NCI-H1105 treated with DMSO at 0.1 percent for 48 hours (cell line): ENCODE measurements at places on chromosomes 5 and 9.
A peak's percentile ranks its signal among the peaks of the same experiment; 100 is the strongest.

DNA sequence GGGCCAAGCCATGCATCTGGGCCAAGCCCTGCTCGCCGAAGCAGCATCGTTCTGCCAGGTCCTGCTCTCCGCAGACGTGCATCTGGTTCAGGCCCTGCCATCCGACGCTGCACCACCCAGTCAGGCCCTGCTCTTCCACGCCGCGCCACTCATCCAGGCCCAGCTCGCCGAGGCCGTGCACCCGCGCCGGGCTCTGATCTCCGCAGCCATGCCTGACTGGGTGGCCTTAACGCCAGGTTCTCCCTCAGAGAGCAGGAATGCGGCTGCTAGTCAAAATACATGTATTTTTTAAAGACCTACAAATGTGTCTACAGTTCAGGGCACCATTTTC is 891.1 kb upstream of the CTNND2 start:
- DNase-seq: no peak

GRCh38 chr9:113659740-113660139 is 196.2 kb downstream of the RGS3 start:
- DNase-seq: no peak

GRCh38 chr5:90434116-90434714 is 24.7 kb upstream of the CETN3 start:
- DNase-seq: peak; percentile 6

DNA sequence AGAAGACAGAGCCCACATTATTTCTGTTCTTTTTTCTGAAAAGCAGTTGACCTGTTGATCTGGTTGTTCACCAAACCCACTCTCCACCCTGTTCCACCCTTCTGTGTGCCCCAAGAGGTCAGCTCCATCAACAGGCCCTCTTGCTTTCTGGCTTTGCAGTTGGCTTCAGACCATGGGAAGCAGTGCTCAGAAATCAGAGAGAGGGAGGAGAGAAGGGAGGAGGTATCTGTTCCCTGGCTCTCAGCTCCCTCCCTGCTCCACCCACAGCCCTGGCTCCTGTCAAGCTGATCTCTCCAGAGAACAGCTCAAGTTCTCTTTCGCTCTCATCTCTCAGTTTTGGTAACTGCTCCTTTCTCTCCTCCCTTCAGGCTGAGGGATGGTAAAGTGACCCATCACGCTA is 144.2 kb upstream of the RAI14 start:
- DNase-seq: no peak

- DNase-seq: no peak
These were observed 17.8 kb downstream of the SCAI start for GRCh38 chr9:125125523-125125922.

- no peak for DNase-seq
These were observed 31.8 kb downstream of the FABP6 start for GRCh38 chr5:160260881-160261815.

DNA sequence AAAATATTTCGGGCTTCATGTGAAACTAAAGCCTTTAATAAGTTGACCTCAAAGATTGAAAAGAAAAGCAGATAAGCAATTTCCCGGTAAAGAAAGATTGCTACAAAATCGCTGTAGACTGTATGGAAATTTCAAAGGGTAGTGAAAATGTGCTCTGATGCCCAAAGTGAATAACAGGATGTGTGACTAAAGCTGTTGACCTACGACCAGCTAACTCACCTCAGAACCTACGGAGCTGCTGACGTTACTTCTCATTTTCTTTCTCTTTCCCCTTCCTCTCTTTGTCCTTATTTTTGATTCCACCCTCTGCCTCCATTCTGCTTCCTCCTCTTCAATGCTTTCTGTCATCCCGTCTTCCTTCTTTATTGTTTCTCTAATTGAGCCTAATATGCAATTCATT is 103.2 kb downstream of the PDE4D start:
- no peak for DNase-seq

DNA sequence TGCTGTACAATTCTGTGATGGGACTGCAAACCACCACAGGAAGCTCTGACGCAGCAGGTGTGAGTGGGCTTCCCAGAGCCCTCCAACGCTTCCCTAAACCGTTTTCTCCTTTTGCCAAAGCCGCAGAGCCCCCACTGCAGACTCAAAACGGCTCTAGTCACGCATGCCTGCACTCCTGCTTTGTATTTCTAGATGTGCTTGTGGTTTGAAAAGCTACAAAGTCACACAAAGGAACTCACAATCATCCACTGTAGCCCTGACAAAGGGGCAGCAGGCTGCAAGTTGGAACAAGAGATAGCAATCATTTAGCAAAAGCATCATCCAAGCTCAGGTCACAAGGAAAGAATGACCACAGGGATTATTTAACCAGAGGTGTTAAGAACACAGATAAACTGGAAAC is 79.3 kb downstream of the PTPN3 start:
- no peak for DNase-seq

DNA sequence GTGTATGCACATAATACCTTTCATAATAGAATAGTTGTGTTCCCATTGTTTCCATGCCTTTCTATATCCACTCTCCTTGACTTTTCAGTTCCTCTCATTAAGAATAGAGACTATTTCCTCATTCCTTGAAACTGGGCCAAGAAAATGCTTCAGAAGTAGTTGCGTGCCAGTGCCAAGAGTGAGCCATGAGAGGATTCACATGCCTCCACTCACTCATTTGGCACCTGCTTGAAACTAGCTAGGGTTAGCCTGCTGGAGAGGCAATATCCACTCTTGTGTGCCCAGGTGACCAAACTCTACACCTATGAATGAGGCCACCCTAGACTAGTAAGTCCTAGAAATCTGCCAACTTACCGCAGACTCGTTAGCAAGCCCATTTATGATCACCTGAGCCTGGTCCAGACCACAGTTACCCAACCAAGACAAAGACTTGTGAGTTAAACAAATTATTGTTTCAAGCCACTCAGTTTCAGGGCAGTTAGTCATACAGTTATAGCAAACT is 276.3 kb downstream of the EPB41L4A start:
- no peak for DNase-seq

DNA sequence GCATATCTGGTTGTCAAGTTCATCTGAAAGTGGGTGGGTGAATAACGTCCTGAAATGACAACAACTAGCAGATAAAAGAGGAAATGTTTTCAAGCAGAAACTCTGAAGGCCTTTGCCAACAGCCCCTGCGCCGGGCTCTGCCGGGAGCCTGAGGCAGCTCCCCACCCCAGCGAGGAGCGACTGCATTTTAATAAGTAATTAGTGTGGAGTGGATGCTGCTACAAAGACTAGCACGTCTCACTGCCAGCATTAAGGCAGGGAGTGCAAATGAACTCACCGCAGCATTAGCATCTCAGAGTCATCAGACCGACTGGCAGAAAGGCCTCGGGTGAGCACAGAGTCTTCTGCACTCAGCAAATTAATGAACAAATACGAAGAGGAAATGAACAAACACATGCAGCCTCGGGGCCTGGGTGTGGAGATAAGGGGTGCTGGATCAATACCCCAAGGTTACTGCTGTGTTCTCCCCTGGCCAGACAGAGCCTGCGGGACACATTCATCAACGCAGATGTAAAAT is 63.8 kb downstream of the VAV2 start:
- DNase-seq: no peak

GRCh38 chr5:171667341-171668096 is 118.1 kb upstream of the SMIM23 start:
- no peak for DNase-seq

GRCh38 chr5:15283076-15283475 is 216.9 kb upstream of the FBXL7 start:
- DNase-seq: no peak

DNA sequence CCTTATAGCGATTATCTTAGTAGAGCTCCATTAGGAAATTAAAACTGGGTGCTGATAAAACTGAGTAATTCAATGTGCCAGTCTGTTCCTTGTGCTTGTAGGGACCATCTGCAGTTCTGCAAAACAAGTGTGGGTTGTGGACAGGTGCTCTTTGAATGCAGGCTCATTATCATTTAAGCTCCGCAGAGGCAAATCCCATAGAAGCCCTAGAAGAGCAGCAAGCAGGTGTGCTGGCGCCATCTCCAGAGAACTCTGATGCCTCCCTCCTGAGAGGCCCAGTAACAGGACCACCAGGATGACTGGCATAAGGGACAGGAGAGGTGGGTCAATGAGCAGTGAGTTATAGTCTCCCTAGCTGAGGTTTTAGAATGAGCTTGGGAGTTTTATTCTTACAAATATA is 1342.4 kb upstream of the DMAC1 start:
- peak; percentile 85 for DNase-seq

GRCh38 chr5:72434781-72435437 is 72.3 kb downstream of the ZNF366 start:
- DNase-seq: no peak
